ENCODE measurements at places on chromosomes 5 and 9. TPM values are rescaled to one million over a fixed set of nuclear protein-coding genes. Genes with fewer than 3 reads are reported as not detected.

The HAND1 gene
- total RNA-seq: not detected

The UBAC1 gene
- 111 TPM for total RNA-seq

The OR13D1 gene
- not detected for total RNA-seq

The C9 gene
- not detected for total RNA-seq

The HMCN2 gene
- total RNA-seq: 30.9 TPM

The ARSB gene
- total RNA-seq: 17.4 TPM

The AK3 gene
- total RNA-seq: 75.4 TPM

The INSL6 gene
- total RNA-seq: not detected
